ENCODE measurements at places on chromosomes 3 and 15.

DNA sequence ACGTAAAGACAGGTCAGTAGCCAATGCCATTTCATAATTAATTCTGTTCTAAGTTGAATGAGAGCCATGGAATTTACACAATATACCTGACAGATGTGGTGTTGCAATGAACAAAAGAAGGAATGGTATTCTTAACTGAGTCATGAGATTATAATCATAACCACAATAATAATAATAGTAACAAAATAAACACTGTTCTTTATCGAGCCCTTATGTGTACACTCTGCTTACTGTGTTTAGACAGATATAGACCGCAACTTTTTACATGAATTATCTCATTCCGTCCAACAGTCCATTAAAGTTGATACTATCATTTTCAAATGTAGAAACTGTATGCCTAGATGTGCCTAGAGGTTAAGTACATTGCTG, 28.2 kb upstream of the SCAANT1 start:
- DNase-seq = no peak

DNA sequence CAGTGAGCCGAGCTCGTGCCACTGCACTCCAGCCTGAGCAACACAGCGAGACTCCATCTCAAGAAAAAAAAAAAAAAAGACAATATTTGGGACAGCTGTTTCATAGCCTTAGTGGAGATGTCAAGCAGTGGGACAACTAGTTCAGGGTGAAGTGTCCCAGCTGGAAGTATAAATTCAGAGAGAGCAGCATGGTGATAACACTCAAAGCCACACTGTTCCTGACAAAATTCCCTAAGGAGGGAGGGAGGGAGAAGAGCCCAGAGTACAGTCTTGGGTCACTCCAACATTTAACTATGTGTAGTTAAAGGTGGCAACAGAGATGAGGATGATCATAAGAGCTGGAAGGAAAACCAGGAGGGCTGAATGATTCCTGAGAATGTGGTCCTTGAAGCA, 21.1 kb upstream of the IP6K2 start:
- no peak for DNase-seq

GRCh38 chr3:153349108-153349499, 187.1 kb downstream of the RAP2B start:
- DNase-seq = no peak

DNA sequence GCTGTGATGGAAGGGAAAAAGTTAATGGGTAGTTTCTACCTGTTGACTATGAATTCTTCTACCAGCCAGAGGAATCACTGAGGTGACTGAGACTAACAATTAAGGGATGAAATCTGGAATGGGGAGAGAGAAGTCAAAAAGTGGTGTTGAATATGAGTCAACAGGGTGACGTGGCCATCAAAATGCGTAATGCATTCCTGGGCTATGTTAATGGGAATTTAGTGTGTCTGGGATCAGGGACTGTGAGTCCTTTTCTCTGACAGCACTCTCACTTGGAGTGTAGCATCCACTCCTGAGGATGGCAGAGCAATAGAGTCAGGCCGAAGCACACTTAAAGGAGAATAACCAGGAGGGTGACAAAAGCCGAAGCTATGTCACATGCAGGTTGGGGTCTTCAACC, 60.4 kb downstream of the MESD start:
- DNase-seq = no peak

- no peak for DNase-seq
These were observed 153.8 kb upstream of the CMC1 start for GRCh38 chr3:28087591-28087990.

DNA sequence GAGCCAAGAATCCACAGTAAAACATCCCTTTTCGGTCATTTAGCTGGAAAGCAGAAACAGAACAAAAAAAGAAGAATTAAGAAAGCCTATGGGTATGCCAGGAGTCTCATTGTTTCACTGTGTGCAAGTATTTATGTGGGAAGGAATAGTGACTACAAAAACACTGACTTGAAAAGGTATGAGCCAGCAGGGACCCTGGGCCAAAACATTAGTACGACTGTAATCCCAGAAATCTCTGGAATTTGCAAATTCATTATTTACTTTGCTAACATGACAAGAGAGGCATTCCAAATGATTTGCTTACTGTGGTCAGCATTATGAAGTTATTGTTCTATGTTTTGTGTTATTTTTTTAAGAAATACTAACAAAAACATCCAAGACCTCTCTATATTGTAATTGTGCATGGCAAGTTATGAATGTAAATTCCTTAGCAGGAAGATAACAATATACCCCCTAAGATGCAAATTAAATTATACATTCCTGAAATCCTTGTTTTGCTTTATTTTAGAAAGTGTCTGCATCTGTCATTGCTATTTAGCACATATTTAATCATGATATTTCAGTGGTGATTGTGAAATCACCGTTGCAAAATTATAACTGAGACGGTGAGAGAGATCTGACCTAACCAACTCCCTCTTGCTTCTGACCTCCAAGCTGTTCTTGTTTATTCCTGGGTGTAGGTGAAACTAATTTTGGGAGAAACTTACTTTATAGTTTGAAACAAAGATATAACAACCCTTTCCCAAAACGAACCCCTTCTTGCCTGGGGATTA, 299.2 kb downstream of the ZPLD1 start:
- DNase-seq = no peak

DNA sequence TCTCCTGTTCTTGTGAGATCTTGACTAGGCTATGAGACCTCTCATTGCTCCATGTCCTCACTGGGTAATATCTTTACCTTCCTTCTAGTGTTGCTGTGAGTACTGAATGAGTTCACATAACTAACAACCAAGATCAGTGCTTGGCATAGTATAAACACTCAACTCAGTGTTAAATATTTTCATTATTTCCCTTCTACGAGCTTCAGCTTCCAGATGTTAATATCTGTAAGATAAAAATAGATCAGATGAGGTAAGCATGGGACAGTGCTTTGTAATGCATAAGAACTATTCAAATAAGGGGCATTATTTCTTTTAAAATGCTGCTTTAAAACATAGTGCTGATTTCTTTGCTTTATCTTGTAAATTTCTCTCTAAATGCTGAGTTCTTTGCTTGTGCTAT, 130.8 kb downstream of the DIPK2A start:
- DNase-seq = no peak

DNA sequence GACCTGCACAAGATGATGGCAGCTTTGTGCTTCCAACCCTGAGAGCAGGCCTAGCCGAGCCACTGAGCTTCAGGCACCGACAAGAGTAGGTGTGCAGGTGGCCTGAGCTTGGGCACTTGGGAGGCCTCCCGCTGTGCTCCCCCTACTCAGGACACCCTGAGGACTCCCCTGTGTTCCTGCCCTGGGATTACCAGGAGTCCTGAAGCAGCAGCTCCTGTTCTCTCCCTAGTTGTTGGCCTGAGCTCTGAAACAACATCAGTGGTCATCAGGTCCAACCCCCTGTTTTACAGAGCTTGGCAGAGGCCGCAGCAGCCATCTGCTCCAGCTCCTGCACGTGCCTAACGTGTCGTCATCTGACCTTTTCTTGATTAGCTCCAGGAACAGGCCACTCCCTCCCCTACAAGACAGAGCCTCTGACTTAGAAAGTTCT, 8.0 kb upstream of the MESP2 start:
- DNase-seq = no peak

- no peak for DNase-seq
These were observed 38.8 kb upstream of the CLDN18 start for GRCh38 chr3:137970914-137971831.

DNA sequence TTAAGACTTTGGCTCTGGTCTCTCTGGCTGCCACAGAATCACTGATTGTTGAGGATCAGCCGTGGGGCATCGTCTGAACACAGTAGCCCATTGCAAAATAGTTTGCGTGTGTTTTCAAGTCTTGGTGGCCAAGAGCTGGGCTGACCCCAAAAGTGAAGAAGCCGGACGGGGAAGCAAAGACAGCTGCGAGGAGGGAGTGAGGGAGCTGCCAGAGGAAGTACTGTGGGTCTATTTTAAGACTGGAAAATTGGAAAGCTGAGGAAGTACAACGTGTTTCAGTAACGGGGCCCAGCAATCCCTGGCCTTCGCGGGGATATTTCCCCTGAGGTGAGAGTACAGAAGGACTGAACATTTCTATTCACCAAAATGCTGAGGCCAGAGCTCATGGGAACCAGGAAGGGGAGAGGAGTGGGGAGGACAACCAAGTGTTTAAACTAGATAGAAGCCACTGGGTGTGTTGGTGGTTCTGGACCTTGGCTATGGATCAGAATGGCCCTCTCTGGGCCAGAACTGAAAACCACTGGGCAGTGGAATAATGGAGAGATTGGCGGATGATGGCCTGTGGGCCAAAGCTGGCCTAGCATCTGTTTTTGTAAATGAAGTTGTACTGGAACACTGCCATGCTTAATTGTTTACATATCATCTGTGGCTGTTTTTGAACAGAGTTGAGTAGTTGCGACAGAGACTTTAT, 34.1 kb upstream of the LIMD1 start:
- no peak for DNase-seq

GRCh38 chr15:81492331-81492968, 118.4 kb upstream of the TMC3 start:
- DNase-seq = no peak

GRCh38 chr3:29430558-29430971, 149.7 kb downstream of the RBMS3 start:
- DNase-seq = no peak

- no peak for DNase-seq
These were observed 241.6 kb upstream of the ZPLD1 start for GRCh38 chr3:102193255-102193654.

DNA sequence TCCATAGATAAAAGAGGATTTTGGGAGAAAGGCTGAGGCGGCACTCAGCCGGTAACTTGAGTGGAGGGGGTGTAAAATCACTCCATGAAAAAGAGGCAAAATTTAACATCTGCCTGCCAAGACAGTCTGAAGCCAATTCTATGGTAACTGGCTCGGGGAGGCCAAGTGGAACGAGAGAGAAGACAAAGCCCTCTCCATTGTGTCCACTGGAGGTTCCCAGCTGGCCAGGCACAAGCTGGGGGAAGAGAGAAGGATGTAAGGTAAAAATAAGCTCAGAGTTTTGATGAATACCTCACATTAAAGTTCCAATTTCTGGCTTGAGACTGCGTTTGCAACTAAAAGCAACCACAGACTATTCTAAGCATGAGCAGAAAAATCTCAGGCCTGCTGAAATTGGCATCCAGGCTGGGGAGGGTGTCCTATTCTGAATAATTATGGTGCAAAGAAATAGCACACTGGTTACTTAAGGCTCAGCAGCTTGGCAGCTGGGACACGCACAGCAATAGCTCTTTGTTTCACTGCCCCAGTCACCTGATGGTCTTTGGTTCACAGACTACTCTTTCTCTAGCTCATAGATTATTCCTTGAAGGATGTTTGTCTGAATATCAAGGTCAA, 48.8 kb downstream of the CHRD start:
- DNase-seq = no peak

DNA sequence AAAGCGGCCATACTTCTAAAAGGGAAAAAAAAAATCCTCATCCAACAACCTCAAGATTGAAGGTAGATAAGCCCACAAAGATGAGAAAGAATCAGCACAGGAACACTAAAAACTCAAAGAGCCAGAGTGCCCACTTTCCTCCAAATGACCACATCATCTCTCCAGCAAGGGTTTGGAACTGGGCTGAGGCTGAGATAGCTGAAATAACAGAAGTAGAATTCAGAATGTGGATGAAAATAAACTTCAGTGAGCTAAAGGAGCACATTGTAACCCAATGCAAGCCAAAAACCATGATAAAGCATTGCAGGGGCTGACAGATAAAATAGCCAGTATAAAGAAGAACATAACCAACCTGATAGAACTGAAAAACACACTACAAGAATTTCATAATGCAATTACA, 158.7 kb upstream of the UBE2E2 start:
- DNase-seq = no peak

- DNase-seq = no peak
These were observed 40.6 kb upstream of the TMEM108 start for GRCh38 chr3:132997404-132998185.

DNA sequence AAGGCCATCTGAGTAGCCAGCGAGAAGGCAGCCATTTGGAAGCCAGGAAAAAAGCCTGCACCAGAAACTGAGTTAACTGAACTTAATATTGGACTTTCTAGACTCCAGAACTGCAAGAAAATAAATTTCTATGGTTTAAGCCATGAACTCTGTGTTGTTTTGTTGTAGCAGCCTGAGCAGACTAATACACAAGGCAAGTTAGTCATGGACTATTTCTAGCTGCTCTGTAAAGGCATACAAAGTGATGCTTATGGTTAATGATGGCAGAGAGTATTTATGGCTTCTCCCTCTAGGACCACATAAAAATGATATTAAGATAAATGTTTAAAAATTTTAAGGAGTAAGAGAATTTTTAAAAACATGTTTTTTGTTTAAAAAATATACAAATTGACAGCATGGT, 37.1 kb downstream of the PROS1 start:
- no peak for DNase-seq

- no peak for DNase-seq
These were observed at the start of gene PCBP4 for GRCh38 chr3:51967384-51968169. Gene PCBP4 (minus strand): TSS chr3:51967454. CDS start chr3:51961240, 6,214 bp downstream.

- no peak for DNase-seq
These were observed 9.0 kb downstream of the GMNC start for GRCh38 chr3:190853464-190853863.

DNA sequence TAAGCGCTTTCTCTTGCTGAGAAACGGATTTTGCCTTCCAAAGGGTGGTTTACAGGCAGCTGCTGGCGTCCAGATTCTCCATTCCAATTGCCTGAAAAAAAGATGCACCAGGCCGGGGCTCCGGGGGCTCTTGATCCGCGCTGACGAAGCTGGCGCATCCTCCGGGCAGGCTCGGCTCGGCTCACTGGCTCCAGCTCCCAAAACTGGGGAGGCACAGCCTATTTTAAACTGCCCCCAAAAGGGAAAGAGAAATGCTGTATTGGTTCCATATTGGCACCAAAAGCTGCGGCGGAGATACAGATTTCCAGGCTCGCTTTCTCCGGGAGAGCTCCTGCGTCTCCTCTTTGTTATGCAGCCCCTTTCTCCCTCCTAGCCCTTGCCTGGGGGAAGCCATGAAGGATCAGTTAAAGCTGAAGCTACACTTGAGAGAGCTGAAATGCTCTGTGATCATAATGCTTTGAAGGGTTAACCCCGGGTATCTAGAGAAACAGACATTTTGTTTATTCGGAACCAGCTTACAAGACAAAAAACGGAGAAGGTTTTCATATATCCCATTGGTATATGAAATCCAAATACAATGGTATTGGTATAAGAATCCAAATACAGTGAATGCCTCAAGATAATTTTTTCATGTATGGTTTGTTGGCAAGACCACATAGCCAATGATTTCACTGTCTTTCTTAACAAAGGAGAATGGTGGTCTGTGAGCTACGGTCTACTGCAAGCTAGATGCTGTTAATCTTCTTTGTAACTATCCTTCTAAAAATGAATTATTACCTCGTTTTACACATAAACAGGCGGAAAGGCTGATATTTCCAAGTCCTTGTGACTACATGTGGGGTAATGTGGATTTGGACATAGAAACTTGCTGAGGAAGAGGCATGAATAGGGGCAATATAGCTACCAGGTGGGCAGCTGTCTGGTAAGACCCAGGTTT, 693 bp downstream of the CD200 start:
- no peak for DNase-seq

DNA sequence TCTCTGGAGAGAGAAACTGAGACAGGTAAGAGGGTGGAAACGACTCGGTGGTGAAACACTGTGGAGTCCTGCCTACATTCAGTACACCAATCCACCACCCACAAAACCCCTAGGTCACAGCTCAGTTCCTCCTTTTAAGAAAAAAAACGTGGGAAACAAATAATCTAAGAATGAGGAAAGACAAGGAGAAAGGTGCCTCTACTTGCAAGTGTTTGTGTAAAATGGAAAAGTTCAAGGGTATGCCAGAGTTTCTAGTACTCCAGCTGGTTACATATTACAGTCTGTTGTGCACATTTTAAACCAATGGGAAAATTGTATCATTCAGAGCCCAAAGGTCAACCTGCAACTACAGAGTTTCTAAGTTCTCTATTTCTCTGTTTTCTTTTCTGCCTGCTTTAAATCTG, 32.2 kb downstream of the HGD start:
- DNase-seq = no peak
